ENCODE measurements at places on chromosomes 16 and 17.

DNA sequence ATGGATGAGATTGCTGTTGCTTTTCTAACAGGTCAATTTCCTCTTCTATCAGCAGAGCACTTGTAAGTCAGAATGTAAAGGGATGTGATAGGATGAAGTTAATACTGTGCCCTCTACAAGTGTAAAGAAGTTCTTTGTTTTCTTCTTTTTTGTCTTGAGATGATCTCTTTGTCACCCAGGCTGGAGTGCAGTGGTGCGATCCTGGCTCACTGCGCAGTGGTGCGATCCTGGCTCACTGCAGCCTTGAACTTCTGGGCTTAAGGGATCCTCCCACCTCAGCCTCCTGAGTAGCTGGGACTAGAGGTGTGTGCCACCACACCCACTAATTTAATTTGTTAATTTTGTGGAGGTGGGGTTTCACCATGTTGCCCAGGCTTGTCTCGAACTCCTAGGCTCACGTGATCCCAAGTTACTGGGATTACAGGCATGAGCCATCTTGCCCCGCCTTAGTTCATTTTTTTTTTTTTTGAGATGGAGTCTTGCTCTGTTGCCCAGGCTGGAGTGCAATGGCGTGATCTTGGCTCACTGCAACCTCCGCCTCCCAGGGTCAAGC is 21.6 kb upstream of the KPNB1 start:
- peak; percentile 66 for ATAC-seq

DNA sequence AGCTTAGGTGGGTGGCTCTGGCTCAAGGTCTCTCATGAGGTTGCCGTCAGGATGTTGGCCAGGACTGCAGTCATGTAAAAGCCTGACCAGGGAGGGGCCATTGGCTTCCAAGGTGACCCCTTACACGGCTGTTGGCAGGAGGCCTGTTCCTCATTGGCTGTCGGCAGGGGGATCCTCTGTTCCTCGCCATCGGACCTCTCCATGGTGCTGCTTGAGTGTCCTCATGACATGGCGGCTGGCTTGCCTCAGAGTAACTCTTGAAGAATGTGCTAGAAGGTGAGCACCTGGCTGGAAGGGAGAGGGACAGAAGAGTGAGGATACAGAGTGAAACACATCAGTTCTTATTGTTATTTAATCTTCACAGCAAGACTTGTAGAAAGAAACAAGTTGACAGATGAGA is 4.7 kb upstream of the RPRML start:
- no peak for ATAC-seq

DNA sequence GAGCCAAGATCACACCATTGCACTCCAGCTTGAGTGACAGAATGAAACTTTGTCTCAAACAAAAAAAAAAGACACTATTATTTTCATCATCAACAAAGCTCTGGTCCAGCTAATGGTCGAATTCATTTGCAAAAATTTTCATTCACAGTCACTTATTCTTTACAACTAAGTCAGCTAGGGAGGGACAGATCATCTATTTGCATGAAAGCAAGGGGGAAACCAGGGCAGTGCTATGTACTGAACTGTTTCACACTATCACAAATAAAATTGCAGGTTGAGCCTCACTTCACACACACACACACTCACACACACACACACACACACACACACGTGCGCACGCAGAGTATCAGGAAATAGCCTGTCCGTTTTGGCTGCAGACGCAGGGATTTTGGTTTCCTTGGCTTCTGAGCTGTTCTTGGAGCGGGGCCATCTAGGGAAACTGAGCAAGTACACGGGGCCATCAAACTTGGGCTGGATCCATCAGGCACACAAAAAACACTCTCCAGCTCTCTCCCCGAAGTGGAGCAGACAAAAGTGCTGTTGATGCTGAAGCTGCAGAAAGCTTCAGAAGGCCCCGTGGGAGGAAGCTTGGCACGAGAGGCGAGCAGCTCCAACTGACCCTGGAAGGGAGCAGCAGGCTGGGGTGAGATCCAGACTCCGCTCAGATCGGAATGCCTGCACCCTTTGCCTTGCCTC is 44.3 kb upstream of the HELZ start:
- ATAC-seq: peak; percentile 51

GRCh38 chr17:45110676-45111611 is 21.4 kb downstream of the PLCD3 start:
- ATAC-seq: peak; percentile 18

DNA sequence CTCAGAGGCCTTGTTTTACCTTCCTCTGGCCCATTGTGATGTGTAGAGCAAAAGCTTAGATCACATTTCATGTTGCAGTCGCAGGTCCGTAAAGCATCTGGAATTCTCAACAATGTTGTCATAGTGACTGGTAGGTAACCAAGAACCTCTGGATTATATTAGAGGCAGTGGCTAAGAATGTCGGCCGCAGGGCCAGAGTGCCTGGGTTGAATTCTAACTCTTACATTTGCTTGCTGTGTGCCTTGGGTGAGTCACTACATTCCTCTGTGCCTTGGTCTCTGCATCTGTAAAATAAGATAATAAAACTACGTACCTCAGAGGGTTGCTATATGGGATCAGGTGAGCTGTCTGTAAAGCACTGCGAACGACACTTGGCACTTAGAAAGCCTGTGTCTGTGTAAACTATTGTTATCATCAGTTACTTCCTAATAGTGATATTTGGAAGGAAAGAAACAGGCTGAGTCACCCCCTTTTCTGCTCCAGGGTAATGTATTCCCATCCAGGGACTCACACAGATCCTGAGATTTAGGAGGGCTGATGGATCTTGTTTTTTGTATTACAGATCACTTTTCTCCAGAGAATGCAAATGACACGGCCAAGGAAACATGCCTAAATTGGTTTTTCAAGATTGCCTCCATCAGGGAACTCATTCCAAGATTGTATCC is 52.2 kb downstream of the VPS35L start:
- ATAC-seq: no peak

DNA sequence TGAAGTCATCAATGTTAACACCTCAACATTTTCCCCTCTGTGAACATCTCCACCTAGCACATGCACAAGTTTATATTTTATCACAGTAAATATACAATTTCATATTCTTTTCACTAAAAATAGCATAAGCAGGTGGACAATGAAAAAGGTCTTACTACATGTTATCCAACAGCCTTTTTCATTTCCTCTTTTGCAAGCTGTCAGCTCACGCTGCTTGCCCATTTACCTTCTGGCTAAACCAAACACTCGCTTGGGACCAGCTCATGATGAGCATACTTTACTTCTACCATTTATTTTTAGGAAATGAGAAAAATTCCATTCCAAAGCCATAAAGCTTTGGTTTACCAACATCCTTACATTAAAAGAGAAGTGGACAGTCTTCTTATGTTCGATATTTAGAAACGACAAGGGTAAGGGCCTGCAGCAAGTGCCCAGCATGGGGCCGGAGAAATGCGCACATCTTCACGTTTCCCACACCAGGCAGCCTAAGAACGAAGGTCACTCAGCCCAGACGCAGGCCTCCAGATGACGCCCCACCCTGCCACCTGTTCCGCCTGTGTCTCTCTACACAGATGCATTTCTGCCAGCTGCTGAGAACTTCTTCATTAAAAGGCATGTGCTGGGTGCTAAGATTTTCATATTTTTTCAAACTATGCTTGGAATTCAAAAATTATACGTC is 13.9 kb downstream of the SNN start:
- peak; percentile 4 for ATAC-seq

DNA sequence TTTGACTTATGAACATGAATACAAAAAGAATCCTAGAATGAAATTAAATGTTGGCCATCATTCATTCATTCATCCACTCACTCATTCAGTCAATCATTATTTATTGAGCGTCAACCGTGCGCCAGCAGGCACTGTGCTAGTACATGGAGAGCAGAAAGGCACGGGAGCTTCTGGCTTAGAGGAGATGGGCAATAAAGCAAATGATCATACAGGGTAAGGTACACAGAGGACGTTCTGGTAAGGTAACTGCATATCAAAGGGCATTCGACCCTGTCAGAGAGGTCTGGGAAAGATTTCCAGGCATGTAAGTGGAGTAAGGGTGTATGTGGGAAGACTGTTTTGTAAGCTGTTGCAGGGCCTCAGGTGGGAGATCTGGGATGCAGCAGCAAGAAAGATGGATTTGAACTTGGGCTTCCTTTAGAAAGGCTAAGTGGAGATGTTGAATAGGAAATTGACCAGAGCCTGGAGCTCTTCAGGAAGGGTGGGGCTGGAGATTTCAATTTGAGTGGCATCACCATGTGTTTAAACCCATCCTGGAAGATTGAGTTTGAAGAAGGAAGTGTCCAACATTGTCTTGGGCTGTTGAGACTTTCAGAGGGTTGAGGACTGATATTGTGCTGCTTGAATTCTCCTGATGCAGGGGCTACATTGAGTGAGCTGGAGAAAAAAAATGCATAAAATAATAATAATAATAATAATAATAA is 2.8 kb upstream of the MSI2 start:
- ATAC-seq: no peak

DNA sequence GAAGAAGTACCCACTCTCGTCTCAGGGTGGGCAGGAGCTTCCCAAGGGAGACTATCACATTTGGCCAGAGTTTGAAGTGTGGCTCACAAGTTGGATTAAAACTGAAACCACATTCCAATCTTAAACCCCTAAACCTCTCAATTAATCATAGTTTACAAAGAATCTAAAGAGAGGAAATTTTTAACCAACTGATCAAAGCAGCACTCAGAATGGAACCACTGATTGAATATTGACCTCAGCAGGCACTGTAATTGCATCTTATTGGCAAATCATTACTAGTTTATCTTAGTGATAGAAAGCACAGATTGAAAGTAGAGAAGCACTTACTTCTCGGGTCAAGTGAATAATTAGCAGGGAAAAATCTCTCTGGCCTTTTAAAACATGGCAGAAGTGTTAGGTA is 491.6 kb downstream of the TOX3 start:
- no peak for ATAC-seq

DNA sequence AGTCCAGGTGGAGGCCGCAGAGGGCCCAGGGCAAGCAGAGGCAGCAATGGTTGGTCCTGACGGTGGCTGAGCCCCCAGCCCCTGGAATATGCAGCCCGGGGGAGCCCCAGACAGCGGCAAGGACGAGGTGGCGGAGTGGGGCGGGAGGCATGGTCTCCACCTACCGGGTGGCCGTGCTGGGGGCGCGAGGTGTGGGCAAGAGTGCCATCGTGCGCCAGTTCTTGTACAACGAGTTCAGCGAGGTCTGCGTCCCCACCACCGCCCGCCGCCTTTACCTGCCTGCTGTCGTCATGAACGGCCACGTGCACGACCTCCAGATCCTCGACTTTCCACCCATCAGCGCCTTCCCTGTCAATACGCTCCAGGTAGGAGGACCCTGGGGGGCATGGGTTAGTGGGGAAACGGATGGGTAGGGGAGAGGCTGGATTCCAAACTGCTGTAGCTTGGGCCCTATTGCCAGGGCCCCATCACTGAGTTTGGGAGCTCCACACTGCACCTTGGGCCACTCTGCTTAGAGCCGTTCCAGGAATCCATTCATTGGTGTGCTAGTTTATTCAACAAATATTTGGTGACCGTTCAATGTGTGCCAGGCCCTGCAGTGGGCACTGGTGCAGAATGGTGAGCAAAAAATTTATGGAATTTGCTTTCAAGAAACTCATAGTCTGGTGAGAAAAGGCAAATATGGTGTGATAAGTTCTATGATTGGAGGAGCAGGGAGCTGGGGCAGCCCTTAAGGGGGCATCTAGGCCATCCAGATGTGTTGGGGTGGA is 3.8 kb downstream of the RASL10B start:
- ATAC-seq: no peak

GRCh38 chr17:31369266-31369665 is 22.2 kb upstream of the RAB11FIP4 start:
- ATAC-seq: no peak

- no peak for ATAC-seq
These were observed 40.4 kb downstream of the TNRC6A start for GRCh38 chr16:24769806-24770205.

GRCh38 chr16:8697965-8698364 is 23.5 kb downstream of the ABAT start:
- no peak for ATAC-seq

GRCh38 chr17:29291163-29291752 is 2.7 kb downstream of the NUFIP2 start:
- ATAC-seq: no peak

DNA sequence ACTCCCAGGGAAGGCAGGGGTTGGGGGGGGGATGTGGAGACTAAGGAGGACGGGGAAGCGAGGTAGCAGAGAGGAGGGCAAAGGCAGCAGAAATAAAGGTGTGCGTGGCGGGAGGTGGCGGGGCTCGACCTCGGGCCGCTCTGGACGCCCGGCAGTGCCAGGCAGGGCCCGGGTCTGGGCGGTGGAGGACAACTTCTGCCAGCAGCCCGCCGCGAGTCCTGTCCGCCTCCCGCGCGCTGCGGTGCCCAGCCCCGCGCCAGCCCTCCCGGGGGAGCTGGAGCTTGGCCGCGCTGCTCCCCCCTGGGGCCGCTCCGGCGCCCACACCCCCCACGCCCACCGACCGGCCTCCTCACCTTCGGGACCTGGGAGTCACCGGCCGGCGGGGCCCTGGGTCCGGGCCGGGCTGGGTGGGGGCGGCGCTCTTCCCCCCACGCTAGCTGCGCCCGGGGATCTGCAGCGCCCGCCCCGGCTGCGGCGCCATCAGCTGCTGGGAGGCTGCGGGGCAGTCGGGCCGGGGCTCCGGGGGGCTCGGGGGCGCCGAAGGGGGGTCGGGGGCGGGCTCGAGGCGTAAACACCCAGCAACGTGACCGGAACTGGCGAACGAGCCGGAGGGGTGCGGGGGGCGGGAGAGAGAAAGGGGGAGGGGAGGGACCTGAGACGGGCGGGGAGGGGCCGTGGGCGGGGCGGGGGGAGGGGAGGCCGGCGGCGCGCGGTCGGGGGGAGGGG is at the start of gene CCDC92B:
TSS of gene CCDC92B (minus strand) at position 595 of the 726 bp plus-strand sequence. CDS start 14,507 bp downstream, outside the sequence.
- ATAC-seq: peak; percentile 76

DNA sequence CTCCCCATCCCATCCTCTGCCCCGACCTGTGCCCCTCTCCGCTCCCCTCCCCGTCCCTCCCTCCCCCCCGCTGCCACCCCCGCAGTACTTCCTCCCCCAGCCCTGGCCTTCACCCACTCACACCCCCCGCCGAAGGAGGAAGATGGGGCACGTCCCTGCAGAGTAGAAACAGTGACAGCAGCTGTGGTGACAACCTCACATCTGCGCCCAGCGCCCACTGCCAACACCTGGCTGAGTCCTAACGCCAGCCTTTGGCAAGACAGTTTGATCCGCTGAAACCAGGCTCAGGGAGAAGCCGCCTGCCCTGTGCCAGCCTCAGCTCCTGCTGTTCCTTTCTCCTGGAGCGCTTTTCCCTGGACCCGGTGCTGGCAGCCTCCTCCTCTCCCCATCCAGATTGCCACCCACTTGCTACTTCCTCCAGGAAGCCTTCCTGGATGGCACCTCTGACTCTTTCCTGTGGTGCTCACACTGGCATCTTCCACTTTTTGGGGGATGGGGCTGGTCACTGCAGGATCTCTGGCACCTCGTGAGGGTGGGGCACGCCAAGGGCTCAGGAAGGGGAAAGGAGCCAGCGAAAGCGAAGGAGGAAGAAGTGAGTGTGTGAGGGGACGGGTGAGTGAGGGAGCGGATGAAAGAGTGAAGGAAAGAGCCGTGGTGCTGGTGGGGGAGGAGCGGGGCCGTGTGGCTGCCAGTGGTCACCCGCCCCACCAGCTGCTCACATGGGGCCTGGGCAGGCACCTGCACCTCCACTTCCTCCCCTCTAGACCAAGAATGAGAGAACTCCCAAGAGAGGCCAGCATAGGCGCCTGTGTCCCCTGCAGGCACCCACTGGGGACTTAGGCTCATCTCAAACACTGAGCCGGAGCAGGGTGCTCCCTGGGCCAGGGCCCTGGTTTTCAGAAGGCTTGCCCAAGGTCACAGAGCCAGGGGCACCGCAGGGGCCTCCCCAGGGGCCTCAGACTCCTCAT is 27.0 kb downstream of the ZFPM1 start:
- no peak for ATAC-seq

Data from motor neuron (in vitro differentiated cells).